ENCODE measurements at places on chromosomes 3 and 15.

GRCh38 chr3:125001557-125002413 lies 54.0 kb downstream of the HEG1 start:
- DNase-seq: no peak

GRCh38 chr3:55630921-55631299 lies 143.8 kb upstream of the WNT5A start:
- DNase-seq: no peak

GRCh38 chr15:53530761-53531160 lies 228.7 kb downstream of the WDR72 start:
- no peak for DNase-seq

DNA sequence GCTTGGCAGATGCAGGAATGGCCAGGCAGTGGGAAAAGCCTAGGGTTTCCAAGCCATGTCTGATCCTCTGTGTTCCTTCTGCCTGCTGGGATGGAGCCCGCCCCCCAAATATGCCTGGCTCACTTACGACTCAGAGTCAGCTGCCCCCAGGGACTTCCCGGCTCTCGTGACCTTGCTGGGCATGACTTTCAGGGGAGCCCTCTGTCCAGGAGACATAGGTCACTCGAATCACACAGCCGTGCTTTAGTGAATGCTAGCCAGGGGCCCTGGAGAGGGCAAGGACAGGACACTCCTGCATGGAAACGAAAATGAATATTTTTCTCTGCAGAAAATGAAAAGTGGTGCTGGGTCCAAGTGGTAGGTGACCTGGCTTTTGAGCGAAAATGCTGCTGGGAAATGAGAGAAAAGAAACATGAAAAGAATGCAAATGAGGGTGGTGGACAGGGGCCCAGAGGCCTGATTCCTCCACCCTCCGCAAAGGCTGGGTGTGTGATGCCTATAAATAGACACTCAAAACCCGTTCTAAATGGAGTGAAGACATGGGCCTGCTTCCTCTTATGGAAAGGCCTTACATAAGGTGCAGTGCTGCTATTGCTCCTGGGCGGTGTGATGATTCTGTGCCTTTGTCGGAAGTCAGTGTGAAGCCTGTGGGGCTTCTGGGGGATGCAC lies 107.4 kb downstream of the APBA2 start:
- DNase-seq: no peak
